ENCODE measurements at places on chromosomes 13 and 19.
A peak's percentile ranks its signal among the peaks of the same experiment; 100 is the strongest.

DNA sequence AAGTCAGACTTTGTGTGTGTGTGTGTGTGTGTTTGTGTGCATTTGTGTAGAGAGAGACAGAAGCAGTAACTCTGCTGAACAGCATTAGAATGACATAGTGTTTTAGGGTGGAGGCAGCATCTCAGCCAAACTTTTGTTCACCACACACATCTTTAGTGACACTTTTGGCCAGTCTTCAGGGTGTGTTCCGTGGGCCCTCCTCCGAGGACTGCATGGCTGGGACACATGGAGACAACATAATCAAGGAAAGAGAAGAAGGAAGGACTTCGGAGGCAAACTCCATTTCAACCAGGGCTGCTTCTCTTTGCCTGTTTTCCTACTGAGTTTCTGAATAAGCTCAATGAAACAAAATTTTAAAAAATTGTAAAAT is 205.1 kb downstream of the LHFPL6 start:
- no peak for DNase-seq

DNA sequence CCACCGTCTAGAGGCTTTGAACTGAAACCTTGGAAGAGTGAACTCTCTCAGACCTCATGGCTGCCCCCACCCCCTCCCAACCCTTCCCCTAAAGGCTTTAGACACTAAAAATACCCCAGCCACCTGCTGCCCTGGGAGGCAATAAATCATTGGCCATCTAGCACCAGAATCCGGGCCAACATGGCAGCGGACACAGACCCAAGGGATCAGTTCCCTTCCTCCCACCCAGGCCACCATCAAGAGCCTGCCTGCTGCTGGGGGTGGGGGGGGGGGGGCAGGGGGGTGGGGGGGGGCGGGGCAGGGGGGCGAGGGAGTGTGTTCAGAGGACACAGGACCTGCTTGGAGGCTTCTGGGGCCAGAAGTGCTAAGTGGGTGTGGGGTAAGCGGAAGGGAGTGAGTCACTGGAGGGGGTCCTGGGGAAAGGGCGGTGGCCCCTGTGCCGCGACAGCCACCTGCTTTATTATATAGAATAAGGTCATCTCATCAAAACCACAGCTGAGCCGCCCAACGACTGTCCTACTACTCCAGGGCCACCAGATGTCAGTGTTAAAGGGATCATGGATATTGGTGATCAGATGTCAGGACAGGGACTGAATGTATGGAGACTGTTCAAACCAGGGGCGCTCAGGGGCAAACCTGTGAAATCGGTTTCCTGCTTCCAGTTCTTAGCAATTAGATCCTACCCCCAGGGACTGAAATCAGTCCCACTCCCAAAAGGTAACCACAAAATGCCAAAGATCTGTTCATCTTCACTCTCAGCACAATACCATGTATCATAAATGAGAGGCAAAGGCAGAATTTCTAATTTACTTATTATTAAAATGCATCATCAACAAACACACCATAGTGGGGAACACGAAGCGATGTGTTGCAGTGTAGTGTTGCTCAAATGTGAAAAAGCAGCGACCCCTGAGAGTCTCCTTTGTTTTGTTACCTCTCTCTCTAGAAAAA is 24.3 kb downstream of the ARL11 start:
- peak; percentile 97 for DNase-seq

DNA sequence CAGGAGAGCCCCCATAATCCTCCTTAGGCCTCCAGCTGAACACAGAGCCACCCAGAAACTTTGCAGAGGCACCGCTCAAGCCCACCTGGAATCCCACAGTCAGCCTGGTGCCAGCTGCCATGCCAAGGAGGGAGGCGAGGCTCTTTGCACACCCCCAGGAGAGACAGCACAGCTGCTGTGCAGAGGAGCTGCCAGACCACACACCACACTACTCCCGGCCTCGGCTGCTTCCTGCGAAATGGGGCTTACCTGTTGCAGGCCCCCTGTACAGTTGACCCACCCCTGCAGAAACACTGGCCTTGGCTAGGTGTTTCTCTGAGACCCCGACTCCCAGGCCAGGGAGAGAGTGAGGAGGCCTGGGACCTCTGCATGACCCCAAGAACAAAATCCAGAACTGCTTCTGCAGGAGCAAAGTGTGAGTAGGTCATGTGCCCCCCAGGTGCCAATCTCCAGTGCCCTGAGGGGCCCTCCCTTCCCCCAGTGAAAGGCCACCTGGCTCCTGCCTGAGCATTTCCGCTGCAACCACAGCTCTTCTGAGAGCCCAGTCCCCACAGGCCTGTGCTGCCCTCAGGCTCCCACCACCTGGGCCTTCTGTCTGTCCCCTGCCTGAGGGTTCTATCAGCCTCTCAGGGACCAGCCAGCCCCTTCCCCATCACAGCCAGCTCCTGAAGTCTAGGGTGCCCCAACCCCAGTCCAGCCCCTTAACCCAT is 580.4 kb downstream of the UQCRFS1 start:
- no peak for DNase-seq

GRCh38 chr19:40932008-40932959 is 50.3 kb upstream of the CYP2A7 start:
- no peak for DNase-seq

DNA sequence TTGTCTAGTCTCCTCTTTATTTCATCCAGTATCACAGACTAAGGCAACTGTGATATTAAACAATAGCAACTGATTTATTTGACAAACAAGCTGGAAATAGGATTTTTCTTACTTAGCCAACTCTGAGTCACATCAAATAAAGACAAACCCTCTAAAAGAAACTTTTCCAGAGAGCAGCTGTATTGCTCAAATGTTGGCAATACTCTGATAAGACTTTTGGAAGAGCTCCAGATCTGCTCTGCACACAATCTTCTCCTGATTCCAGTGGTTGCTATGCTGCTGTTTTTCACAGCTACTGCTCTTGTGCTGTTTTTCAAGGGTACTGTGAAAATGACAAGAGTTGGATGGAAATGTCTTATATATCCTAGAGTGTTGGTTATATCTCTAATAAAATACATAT is 1479.2 kb downstream of the SLITRK5 start:
- DNase-seq, result no peak

- no peak for DNase-seq
Measured at GRCh38 chr13:54989418-54989817, 1960.8 kb downstream of the OLFM4 start.

DNA sequence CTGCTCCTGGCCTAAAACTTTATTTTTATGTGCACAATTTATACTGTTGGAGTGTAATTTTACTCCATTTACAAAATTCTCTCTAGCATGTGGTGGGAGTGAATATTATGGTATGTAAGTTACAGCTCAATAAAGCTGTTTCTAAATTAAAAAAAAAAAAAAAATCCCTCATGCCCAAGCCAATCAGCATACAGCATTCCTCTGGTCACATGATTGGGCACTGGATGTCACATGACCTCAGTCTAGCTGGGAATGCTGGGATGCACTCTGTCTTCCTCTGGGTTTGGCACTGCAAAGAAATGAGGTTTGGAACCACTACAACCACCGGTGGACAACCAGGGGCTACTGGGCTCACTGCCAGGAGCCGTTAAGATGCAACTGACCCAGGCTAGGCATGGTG is 67.6 kb downstream of the ZNF557 start:
- no peak for DNase-seq

- DNase-seq, result no peak
Measured at GRCh38 chr19:39308531-39309304, 11.9 kb downstream of the LRFN1 start.

DNA sequence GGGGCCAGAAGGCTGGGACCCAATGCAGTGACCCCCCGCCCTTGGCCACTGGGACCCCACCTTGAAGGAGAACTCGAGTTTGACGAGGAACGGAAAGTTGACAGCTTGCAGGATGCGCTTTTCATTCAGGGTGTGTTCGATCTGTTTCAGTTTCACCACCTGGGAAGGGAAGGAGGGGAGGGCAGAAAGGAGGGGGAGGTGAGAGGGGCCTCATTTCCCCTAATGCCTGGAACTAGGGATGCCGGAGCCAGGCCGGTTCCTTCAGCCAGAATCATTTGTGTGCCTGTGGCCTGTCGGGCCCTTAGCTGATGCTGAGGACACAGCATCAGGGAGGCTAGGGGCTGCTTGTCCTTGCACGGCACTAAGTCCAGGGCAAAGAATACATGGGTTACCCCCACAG is 12.2 kb upstream of the SAMD1 start:
- DNase-seq, result no peak

- DNase-seq, result no peak
Measured at GRCh38 chr13:42633495-42633894, 59.5 kb downstream of the TNFSF11 start.

DNA sequence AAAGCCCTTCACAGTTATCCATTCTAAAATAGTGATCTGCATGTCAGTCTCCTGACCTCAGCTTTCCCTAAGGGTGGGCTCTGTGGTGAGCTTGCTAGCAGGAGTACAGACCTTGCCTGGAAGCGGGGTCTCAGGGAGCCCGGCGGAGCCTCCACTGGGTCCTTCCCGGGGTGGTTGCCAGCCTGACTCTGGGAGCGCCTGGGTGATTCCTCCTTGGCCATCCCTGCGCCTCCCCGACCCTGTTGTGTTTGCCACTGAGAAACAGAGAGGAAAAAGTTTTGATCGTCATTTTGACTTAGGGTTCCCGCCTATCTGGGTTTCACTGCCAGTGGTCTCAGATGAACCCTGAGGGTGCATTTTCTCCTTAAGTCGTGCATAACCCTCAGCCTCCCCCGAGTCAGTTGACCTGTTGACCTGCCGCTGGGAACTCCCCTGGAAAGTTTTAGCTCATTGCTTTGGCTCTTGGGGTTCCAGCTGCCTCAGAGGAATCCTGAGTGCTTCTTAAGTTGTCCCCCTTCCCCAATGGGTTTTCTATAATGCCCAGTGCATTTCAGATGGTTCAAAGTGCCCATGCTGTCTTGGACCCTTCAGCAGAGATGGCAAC is 117.8 kb downstream of the RAB20 start:
- DNase-seq, result no peak

DNA sequence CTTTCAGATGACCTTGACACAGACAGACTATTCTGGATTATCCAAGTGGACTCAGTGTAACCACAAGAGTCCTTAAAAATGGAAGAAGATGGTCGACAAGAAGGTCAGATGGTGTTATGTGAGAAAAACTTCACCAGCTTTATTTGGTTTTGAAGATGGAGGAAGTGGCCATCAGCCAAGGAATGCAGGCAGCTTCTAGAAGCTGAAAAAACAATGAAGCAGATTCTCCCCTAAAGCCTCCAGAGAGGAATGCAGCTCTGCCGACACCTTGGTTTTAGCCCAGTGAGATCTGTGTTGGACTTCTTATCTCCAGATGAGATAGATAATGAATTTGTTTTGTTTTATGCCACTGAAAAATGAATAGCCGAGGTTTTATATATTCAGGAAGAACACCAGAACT is 501.5 kb downstream of the DCT start:
- peak; percentile 6 for DNase-seq

GRCh38 chr19:42255766-42256745 is 1.1 kb upstream of the ERF start:
- DNase-seq, result peak; percentile 53

DNA sequence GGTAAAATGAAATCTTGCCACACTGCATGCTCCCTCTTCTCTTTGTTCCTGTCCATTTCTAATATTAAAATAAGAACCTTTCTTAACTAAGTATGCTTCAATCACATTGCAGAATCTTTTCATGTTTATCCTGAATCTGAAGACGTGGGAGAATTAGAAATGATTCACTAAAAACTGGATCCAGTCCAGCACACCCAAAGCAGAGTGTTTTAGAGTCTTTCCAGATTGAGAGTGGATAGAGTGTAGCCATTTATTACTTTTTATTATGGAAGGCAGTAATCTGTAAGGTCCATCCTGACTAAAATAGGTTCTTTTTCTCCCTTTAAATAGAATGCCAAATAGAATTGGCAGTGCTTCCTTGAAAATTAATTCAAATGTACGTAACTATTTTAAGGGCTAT is 453.5 kb downstream of the TDRD3 start:
- DNase-seq, result no peak

GRCh38 chr13:93878675-93879074 is 600.8 kb downstream of the DCT start:
- DNase-seq, result no peak

DNA sequence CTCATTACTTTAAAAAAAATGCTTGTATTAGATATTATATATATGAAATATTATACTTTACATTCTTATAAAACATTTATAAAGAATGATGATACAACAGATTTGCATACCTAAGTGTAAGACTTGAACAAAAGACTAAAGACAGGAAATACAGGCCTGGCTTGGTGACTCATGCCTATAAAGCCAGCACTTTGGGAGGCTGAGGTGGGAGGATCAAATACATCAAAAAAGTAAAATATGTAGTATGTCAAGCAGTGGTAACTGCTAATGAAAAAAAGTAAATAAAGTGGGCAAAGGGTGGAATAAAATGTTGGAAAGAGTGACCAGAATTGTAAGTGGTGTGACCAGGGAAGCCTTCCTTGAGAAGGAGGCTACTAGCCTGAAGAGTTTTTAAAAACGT is 133.7 kb downstream of the GGACT start:
- DNase-seq, result no peak

GRCh38 chr19:40278361-40279035 is 6.6 kb downstream of the AKT2 start:
- DNase-seq, result no peak

DNA sequence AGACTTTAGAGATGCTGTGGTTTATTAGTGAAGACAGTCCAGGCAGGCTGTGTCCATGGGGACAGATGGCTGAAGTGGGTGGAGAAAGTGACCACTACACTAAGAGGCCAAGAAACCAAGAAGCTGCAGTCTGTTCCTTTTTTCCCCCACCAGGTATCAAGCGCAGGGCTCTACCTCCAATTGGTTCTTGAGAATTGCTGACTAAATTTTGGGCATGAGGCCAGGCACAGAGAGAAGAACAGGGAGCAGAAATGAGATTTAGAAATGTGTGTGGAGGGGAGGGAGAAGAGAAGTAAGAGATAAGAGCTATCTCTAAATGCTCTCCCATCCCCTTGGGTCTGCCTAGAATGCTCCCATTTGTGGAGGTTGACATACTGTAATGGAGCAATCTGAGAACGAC is 12.3 kb upstream of the CYSLTR2 start:
- no peak for DNase-seq

DNA sequence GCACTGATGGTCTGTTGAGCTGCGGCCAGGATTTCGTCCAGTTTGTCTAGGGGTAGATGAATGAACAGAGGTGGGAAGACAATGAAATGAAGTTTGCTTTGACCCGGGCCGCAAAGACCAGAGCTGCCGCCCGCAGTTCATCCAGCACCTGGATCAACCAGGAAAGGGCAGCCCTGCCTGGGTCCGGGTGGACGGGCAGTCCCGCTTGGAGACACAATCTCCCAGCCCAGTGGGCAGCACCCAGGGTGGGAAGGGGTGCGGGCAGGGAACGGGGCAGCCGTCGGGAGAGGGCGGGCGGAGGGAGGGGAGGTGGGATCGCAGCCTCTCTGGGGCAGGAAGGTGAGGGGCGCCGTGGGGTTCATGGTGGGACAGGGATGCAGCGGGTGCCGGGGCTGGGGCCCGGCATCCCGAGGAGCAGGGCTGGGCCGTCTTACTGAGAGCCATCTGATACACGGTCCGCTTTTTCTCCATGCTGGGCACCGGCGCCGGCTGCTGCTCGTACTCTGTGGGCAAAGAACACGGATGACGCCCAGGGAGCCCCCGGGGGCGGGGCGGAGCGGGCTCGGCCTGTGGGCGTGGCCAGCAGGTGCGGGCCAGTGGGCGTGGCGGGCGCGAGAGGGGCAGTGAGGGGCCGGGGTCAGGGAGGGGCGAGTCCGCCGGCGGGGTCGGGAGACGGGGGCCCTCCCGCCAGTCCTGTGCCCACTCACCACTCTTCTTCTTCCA is 33.1 kb downstream of the SHANK1 start:
- DNase-seq, result no peak

Measured in myocyte (in vitro differentiated cells).